ENCODE measurements at places on chromosomes 2 and 18.

GRCh38 chr2:172000696-172001361 is 1.1 kb downstream of the METAP1D start:
- no peak for DNase-seq

DNA sequence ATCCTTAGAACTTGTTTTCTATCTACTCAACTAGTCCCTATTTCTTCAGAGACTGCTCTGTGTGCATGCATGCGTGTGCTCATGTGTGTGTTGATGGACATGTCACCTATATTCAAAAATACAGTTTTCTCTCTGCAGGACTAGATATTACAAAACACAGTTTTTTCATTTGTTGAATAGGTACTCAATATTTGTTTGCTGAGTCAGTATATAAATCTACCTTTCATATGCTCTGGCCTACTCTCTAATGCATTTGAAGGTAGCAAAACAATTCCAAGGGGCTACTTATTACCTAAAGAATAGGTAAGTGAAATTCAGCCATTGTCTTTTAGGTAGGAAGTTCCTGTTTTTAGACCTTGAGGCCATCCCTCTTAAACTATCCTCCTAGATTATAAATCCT is 8.6 kb upstream of the UBE2E3 start:
- DNase-seq = no peak

- DNase-seq = no peak
Observed at GRCh38 chr18:45505497-45506206, 109.6 kb upstream of the SLC14A2 start.

- no peak for DNase-seq
Observed at GRCh38 chr2:29154610-29155009, 39.4 kb downstream of the CLIP4 start.

DNA sequence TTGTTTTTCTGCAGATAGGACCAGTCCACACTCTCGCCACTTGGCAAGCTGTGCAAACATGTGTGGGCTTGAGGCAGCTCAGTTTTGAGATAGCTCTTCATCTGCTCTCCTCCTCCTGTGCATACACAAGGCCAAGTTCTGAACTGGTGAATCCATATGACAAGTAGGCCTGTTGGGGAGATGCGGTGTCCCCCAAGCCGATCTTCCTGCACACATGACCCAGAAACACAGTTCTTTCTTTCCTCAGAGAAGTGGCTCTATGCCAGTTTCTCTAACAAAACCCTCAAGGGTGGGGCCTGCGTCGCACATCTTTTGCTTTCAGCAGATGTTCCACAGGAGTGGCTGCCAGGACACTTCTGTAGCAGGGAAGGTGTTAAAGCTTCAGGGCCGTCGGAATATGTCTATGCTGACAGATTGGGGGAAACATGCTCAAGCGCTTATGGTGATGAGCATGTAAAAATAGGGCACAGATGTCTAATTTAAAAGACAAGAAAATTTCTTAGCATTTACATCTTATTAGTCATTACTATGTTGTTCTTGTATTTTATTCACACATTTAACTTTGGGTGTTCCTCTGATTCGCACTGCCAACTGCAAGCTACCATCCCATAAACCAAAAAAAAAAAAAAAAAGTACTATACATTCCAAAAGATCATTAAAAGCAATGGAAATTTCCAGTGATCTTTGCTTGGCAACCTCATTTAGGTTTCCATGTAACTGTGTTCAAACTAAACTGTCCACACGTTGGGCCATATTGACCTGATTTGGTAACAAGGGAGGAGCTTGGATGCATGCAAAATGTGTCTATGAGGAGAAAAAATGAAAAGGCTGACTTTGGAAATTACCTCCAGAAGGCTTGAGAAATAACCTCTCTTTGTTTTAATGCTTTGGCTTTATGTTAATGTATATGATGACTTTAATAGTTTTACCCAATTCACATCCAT is 1055.5 kb upstream of the KLHL29 start:
- DNase-seq = no peak

DNA sequence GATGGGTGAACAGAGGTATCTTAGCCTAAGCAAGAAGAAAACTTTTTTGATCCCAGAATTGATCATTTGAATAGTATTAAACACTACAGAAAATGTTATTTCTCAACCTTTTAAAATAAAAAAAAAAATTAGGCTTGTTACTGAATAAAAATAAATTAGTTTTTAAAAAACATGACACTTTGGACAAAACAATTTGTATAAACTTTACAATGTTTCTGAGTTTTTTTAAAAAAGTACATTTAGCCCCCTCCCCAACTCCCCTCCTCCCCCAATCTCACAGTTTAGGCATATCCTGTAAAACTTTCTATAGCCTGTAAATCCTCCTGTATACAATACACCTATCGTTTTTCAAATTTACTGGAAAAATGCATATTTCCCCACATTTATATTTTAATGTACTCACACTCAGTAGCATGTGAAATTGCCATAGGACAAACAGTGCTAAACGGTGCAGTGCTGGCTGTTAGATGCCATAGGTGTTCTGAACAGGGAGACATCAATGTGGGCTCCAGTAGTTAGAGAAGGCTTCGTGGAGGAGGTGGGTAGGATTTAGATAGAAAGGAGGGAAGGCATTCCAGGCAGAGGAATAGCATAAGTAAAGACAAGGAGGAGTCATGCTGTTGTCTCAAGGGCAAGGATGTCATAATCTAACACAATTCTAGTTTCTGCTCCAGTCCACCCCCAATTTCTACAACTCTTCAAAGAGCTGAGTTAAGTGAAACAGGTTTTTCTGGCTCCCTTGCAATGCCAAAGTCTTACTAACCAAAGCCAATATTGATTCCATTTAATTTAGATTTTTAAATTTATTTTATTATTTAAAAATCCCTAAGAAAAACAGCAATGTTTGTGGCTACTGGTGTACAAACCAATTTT is 50.9 kb downstream of the SP3 start:
- DNase-seq = no peak

DNA sequence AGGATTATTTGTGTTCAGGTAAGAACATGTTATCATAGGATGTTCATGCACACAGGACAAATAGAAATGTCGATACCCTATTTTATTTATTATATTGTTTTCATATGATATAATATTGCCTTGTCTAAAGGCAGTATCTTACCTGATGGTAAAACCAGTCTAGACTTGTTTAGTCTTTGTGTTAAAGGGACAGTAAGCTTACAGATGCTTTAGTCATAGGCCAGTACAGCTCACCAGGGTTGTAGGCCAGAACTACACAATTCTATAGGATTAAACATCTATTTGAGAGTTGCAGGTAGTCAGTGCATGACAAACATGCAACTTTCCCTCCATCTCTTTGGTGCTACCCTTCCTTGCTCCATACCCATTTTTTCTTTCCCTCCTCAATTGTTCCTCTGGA is 158.5 kb downstream of the GALNT3 start:
- DNase-seq = no peak

- no peak for DNase-seq
Observed at GRCh38 chr2:106296182-106296815, 102.2 kb upstream of the UXS1 start.

DNA sequence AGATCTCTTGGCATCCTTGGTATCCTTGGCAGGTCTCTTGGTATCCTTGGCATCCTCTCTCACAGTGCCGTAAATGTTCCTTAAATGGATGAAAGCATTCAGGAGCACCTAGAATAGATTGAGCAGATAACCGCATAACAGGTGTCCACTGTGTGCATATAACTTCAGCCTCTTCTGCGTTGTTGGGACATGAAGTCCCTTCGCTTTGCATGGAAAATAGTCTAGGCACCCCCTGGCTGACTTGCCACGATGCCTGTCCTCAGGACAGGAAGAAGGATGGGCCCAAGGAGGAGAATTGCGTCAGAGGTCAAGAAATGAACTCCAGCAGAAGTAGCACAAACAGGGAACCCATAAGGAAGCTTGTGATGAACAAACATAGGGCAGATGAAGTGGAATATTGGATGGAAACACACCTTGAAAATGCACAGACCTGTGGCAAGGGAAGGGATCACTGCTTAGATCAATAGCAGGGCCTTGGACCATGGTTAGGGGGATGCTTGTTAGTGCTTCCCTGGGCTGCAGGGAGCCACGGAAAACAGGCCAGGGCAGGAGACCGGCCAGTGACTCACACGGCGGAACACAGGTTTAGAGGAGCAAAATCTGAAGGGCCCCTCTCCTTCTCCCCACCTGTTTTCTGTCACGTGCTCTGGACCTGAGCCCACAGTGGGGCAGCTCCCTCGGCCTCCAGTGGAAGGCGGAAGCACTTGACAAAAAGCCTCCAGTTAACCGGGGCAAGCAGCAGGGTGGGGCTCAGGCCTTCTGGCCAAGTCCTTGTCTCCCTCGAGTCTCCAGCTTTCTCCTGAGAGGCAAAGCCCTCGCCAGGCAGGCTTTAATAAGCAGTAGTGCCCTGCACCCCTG is 99.2 kb upstream of the ASAP2 start:
- no peak for DNase-seq

GRCh38 chr2:138615257-138615656 is 113.7 kb downstream of the SPOPL start:
- no peak for DNase-seq

DNA sequence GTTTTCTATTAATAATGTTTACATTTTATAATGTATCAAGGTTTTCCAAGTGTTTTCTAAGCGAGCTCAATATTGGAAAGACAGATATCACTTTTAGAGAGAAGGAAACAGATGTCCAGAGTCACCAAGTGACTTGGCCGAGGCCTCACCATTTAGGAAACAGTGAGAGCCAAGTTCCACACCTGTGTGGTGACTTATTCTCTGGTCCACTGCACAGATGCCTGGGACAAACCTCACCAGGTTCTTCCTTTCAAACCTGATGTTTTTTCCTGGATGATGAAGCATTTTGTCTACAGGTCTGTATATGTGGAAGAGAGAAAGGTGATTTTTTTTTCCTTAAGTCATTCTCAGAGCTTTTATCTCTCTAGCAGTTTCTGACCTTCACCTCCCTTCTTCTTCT is 280.7 kb downstream of the LPIN1 start:
- no peak for DNase-seq

DNA sequence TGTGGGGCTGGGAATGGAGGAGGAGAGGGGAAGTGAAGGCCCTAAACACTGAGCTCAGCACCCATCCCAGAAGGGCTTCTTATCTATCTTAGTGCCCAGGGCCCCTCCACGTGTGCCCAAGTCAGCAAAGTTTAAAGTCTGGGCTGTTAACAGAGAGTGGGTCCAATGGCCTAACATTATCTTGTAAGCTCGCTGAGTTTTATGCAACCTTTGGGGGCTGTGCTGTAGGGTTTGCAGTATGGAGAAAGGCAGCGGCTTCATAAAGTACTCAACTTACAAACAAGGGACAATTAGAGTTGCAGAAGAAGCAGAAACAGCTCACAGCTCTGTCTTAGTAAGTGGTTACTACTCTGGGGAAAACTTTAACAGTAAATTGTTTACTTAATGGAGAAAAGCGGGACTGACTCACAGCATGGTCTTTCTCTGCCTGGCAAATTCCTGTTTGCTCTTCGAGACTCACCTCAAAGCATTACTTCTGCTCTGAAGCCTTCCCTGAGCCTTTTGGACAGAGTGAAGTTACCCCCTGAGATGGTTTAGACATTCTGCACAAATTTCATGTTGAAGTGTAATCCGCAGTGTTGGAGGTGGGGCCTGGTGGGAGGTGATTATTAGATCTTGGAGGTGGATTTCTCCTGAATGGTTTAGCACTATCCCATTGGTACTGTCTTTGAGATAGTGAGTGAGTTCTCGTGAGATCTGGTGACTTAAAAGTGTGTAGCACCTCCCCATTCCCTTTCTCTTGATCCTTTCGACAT is 9.0 kb downstream of the ENOSF1 start:
- DNase-seq = no peak

DNA sequence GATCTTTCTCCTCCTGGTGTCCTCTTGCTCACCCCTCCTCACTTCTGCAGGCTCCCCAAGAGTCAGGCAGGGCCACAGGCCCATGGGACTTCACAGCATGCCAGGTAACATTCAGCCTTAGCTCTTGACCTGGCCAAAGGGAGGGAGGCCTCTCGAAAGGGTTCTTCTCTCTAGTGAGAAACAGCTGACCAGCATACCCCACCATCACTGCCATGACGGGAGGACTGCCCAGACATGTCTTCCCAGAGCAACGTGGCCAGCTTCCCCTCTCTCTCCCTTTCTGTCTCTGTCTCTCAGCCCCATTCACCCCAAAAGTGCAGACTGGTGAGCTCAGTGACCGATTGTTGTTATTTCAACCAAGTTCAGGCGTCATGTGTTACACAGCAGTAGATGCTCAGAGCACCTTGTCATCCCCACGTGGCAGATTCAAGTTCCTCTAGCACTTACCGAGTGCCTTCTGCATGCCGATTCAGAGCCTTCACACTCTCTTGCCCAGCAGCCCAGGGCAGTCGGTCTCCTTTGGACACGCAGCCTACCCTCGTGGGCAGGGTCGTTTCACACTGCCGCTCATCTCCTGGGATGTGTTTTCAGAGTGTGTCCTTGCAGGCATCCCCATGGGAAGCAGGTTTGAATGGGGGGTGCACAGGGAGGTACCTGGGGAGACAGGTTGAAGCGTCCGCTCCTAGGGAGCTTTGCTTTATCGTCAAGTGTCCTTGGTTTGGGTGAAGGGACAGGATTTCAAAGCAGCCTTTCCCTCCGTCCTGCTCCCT is 259.9 kb downstream of the NDUFA10 start:
- DNase-seq = no peak
